ENCODE measurements at places on chromosomes 11 and 22. TPM values are rescaled to one million over a fixed set of nuclear protein-coding genes. Genes with fewer than 3 reads are reported as not detected.

DNA sequence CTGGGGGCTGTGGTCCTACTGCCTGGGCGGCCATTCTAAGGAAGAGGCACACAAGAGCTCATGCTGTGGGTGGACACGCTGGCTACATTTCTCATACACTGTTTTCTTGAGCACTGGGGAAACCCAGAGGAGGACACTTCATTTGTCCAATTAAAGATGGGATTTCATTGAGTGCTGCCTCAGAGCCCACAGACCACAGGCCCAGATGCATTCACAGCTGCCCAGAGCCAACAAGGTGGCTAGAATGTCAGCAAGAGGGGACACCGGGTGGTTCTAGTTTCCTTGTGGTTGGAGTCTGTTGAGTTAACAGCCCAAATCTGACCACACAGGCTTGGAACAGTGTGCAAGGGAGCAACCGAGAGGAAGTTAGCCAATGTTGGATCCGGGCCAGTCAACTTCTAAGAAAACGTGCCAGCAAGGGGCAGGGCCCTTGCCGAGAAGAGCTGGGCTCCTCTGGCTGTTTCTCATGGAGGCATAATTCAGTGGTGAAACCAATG is 35.0 kb upstream of the SORL1 start:
- peak; percentile 64 for ATAC-seq

GRCh38 chr22:50620593-50621355 is 7.2 kb downstream of the ARSA start:
- ATAC-seq: peak; percentile 87

- ATAC-seq: no peak
Observed at GRCh38 chr11:114281388-114281956, 14.7 kb upstream of the NNMT start.

GRCh38 chr11:120810251-120810650 is 213.7 kb upstream of the TBCEL start:
- ATAC-seq: no peak

DNA sequence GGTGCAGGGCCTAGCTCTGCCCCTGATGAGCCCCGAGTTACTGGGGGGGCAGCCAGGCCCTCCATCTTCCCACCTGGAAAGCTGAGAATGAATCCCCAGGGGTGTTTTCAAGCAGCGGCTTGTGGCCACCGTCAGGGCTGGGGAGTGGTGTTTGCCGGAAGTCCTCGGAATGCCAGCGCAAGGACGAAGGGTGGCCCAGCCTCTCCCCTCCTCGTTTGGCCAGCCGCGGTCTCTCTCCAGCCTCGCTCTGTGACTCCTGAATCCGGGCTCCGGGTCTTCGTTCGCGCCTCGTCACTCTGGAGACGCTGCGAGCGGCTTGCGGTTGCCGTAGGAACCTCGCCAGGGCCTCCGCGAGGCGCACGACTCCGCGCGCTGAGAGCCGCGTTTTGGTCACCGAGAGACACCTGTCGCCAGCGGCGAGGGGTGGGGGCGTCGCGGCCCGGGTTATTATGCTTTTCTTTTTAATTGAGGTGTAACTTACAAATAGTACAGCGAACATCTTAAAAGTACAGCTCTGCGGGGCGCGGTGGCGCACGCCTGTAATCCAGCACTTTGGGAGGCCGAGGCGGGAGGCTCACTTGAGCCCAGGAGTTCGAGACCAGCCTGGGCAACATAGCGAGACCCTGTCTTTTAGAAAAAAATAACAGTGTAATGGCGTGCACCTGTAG is 6.3 kb upstream of the KDELR3 start:
- ATAC-seq: peak; percentile 95

GRCh38 chr11:108558222-108558621 is 35.3 kb downstream of the EXPH5 start:
- ATAC-seq: no peak

DNA sequence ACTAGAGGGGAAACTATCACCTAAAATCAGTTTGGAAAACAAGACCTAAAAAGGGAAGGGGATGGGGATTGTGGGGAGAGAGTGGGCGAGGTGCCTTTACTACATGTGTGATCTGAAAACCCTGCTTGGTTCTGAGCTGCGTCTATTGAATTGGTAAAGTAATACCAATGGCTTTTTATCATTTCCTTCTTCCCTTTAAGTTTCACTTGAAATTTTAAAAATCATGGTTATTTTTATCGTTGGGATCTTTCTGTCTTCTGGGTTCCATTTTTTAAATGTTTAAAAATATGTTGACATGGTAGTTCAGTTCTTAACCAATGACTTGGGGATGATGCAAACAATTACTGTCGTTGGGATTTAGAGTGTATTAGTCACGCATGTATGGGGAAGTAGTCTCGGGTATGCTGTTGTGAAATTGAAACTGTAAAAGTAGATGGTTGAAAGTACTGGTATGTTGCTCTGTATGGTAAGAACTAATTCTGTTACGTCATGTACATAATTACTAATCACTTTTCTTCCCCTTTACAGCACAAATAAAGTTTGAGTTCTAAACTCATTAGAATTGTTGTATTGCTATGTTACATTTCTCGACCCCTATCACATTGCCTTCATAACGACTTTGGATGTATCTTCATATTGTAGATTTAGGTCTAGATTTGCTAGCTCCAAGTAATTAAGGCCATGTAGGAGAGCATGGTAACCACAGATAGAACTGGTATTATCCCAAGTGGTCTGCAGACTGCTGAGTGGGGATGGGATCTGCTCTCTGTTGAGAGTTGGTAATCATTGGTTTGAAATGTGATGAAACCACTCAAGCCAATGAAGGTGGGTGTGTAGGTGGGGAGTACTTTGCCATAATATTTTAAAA is 3.6 kb downstream of the NEAT1 start:
- no peak for ATAC-seq

- no peak for ATAC-seq
Observed at GRCh38 chr11:87290304-87290922, 252.7 kb downstream of the TMEM135 start.

DNA sequence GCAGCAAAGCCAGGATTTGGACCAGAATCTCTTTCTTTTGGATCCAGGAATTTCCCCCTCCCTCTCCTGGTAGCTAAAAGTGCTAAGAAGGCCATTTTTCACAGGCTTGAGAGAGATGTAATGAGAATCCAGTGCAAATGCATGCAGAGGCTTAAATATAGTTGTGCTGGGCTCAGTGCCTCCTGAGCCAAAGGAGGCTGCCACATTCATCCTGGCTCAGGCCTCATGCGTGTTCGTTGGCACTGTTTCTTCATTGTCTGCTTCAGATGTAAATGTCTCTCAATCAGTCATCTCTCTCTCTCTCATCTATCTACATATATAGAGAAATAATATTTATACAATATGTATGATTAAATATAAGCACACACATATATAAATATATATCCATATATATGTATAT is 83.6 kb downstream of the INSC start:
- ATAC-seq: no peak

DNA sequence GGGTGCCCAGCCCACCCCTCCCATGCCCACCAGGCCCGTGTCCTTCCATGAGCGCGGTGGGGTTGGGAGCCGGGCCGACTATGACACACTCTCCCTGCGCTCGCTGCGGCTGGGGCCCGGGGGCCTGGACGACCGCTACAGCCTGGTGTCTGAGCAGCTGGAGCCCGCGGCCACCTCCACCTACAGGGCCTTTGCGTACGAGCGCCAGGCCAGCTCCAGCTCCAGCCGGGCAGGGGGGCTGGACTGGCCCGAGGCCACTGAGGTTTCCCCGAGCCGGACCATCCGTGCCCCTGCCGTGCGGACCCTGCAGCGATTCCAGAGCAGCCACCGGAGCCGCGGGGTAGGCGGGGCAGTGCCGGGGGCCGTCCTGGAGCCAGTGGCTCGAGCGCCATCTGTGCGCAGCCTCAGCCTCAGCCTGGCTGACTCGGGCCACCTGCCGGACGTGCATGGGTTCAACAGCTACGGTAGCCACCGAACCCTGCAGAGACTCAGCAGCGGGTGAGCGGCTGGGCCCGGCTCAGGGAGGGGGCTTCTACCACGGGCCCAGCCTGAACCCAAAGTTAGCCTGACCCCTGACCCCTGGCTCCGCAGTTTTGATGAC is 3.0 kb downstream of the PKP3 start:
- ATAC-seq: peak; percentile 22

DNA sequence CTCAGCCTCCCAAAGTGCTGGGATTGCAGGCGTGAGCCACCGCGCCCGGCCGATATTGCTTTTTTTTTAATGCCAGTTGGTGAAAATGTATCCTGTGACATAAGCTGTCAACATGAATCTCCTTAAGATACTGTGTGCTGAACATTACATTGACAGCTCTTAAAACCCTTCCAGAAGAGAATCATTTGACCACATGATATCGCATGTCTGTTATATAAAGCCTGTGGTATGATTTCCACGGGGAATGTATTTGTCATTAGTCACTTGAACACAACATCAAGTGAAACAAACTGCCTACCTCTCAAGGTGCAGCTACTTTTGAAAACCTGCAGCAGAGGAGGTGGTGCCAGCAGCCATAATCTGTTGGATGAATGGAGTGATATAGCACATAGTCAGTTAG is 67.0 kb downstream of the BCL2L13 start:
- no peak for ATAC-seq

GRCh38 chr11:1202776-1203504 is 19.9 kb upstream of the MUC5B start:
- peak; percentile 85 for ATAC-seq

DNA sequence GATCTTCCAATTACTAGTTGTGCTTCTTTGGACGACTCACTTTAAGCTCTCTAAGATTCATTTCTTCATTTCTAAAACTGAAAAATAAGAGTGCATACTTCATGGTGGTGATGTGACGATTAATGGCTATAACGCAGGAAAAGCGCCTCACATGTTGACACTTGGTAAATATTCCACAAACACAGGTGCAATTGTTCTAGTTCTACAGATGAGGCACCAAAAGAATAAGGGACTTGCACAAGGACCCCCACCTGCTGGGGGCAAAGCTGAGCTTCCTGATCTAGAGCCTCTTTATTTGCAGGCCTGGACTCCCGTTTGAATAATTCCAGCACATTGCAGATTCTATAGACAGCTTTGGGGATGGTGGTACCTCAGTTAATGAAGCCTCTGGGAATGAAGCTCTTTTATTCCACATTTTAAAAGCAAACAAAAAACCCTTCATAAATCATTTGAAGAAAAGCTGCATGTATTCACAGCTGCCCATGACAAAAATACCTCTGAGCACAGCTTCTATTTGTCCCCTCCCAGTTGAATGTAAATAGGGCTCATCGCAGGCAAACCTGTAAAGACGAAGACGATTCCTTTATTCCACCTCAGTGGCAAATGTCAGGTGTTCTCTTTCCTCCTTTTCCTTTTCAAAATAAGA is 14.9 kb upstream of the CADM1 start:
- no peak for ATAC-seq

DNA sequence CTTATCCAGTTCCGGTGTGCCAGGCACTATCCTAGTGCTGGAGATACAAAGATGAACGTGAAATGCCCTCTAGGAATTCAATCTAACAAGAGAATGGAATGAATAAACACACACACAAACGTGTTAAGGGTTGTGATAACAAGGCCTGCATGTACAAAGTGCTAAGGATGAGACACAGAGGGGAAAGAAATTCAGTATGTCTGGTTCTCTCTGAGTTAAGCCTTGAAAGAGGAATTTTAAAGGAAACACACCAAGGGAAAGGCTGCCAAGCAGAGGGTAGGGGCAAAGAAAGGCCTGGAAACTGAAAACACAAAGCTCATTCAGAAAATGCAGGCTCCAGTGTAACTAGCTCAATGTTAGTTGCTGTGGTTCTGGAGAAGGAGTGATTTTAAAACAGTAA is 4.2 kb downstream of the CHKA start:
- ATAC-seq: no peak

DNA sequence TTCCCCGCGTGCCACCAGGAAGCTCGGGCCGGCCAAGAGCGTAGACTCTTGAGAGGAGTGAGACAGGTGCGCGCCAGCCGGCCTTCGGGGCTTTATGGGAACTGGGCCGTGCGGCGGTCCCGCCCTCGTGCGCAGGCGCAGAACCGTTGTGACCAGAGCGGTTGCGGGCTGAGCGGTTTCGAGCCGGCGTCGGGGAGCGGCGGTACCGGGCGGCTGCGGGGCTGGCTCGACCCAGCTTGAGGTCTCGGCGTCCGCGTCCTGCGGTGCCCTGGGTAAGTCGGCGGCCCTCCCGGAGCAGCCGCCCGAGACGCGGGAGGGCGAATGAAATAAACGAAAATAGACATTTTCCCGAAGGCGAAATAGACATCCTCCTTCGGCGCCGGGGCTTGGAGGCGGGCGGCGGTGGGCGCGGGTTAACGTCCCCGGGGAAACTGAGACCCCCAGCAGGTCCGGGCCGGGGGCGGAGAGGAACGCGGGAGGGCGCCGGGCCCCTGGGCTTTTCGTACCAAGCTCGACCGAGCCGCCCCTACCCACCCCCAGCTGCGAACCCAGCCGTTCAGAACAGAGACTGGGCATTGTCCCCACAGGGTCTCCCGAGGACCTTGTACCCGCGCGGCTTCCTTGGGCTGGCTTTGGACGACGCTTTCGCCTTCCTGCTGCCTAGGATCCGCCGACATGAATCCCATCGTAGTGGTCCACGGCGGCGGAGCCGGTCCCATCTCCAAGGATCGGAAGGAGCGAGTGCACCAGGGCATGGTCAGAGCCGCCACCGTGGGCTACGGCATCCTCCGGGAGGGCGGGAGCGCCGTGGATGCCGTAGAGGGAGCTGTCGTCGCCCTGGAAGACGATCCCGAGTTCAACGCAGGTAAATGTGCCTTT is at the start of gene ASRGL1:
ASRGL1 (plus strand) TSS at position 146 of the 879 bp plus-strand sequence; CDS start at position 676, 530 bp downstream.
- ATAC-seq: peak; percentile 85

GRCh38 chr22:49521787-49522224 is 305.9 kb downstream of the BRD1 start:
- no peak for ATAC-seq

GRCh38 chr22:44531487-44531886 is 33.5 kb upstream of the RTL6 start:
- no peak for ATAC-seq

DNA sequence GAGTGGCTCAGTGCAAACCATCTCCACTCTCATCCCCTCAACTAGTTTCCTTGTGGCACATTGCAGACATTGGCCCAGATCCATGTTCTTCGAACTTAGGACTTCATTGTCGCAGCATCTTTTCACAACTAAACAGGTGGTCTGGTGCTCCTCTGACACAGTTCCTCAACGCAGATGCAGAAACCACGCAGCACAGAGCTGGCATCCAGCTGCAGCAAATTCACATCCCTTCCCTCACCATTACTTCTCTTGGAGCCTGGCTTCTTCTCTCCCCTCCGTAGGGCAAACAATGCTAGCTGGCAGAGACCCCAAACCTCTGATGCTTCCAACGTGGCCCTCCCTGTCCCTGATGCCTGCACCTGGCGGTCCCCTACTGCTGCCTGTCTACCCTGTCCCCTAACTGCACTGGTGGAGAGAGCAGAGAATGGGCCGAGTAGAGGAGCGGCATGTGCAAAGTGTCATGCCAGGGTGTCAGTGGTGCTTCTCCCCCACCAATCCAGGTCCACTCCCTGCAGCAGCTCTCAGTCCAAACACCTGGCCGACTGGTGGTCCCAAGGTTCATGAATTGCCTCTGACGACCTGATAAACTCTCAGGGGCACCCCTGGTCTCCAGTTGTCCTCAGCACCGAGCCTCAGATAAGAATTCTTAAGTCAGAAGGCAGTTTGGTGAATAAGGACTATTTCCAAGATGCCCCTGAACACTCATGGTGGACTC is 18.1 kb downstream of the TMPRSS13 start:
- ATAC-seq: no peak

OR9I1 gene
- total RNA-seq: not detected

UBASH3B gene
- total RNA-seq: 0.72 TPM

CCDC81 gene
- total RNA-seq: 7.6 TPM

FAM180B gene
- total RNA-seq: 0.52 TPM

PKNOX2 gene
- 15.6 TPM for total RNA-seq

PLEKHB1 gene
- total RNA-seq: 4.2 TPM

KRTAP5-1 gene
- total RNA-seq: 2.8 TPM

PIWIL4 gene
- total RNA-seq: 0.76 TPM

POU2AF2 gene
- total RNA-seq: not detected

OR8A1 gene
- 0.53 TPM for total RNA-seq

OR5P2 gene
- not detected for total RNA-seq
